Urothelium cell line (cell line): ENCODE measurements at places on chromosomes 1 and 21.

DNA sequence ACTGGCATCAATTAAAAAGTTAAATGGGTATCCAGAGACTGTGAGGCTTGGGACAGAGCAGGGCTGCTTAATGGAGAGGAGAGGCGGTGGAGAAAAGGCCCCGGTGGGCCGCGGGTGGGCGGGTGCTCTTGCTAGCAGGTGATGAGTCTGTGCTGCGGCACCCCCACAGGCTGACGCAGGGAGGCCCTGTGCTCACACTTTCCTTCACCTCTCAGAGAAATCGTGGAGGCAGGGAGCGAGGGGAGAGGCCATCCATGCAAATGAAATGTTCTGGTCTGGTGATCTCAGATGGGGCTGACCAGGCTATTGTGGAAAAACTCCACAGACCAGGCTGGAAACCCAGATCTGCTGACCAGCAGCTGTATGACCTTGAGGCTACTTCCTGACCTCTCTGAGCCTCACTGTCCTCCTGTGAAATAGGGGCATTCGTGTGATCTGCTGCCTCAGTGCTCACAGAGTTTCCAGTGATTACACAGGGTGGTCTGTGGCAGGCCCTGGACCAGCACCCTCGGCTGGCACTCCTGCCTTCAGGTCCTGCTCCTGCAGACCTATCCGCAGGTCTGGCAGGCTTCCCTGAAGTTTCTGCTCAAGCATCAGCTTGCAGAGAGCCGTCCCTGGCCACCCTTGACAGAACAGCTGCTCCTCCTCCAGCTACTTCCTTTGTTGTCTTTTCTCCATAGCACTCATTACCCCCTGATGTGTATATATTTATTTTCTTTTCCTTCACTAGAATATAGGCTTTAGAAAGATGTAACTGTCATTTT lies 89.2 kb downstream of the BEND5 start:
- DNase-seq: no peak

DNA sequence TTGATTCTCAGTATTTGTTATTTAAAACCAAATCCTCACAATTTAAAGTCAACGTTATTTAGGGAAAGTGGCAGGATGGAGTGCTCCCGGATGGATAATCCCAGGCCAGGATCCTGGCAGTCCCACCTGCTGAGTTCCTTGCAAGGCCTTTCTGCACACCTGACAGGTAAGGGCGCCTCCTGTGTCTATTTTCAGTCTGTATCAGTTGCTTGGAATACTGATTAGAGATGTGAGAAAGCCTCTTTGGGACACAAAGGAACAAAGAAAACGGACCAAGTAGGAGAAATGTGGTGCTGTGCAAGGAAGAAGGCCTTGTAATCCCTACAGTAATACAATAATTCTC lies 12.2 kb downstream of the STYXL2 start:
- no peak for DNase-seq

GRCh38 chr1:15680561-15681348 lies 3.4 kb upstream of the PLEKHM2 start:
- DNase-seq: no peak

- DNase-seq: no peak
These were observed 33.3 kb upstream of the PPM1J start for GRCh38 chr1:112748396-112748795.

DNA sequence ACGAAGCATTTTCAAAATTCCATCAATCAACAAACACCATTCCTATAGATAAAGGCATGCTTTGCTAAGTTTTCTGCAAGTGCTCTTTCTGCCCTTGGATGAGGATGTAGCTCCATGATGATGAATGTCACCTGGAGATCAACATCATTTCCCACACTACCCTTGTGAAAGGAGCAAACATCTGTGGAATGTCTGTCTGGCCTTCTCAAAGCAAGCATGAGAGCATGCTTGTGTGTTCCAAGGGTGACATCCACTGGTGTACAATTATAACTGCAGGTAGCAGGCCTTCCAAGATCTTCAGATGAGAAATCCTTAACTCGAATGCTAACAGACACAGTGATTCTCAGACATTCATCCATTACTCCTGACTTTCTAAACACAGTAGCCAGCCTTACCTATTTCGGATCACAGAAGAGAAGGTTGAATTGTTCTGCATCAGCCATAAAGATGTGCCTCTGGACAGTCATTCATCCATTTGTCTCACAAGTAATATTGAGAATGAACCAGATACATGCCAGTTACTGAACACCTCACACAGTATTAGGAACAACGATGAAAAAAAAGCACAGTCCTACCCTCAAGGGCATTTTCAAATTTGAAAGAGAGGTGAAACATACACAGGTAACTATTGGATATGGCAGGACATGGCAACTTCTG lies 162.4 kb downstream of the TPR start:
- peak; percentile 73 for DNase-seq

GRCh38 chr1:28159243-28159642 lies 17.2 kb downstream of the PTAFR start:
- no peak for DNase-seq

GRCh38 chr1:40140211-40140973 lies 20.8 kb upstream of the RLF start:
- DNase-seq: no peak

DNA sequence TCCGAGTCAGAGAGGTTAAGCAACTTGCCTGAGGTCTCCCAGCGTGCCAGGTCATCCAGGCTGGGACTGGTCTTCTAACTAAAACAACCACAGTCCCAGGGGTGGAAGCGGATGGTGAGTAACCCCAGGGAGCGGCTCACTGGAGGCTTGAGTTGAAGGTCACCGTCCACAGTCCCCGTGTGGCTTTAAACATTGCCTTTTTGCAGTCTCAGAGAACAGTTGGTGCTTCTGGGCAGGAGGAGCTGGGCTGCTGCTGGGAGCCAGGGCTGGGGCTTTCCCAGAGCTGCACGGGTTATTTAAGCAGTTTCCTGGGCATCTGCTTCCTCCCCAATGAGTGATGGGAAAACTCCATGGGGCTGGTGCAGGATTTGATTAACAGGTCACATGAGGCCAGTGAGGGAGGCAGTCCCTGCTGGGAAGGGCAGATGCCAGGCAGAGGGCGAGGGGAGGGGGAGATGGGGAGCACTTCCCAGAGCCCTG lies 12.3 kb downstream of the ARHGEF10L start:
- no peak for DNase-seq

- DNase-seq: no peak
These were observed 66.2 kb upstream of the PALMD start for GRCh38 chr1:99579691-99580172.

GRCh38 chr1:24386241-24386640 lies 27.3 kb downstream of the STPG1 start:
- DNase-seq: no peak

GRCh38 chr1:200931776-200932175 lies 37.1 kb downstream of the INAVA start:
- no peak for DNase-seq

- DNase-seq: no peak
These were observed 192.3 kb downstream of the AMY1C start for GRCh38 chr1:103942029-103942428.

DNA sequence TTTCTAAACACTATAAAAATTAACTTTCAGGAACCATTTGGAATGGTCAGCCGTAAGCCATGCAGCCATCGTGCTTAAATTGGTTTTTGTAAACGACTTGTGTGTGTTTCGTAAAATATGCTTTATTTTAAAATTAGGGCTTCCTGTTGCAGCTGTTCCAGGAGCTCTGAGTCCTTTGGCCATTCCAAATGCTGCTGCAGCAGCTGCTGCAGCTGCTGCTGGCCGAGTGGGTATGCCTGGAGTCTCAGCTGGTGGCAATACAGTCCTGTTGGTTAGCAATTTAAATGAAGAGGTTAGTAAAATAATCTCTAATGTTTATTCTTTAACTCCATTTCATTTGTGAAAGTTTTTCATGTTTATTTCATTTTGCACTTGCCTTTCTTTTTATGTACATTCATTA lies 83.1 kb downstream of the PTBP2 start:
- DNase-seq: no peak

- DNase-seq: peak; percentile 20
These were observed 26.9 kb upstream of the DDR2 start for GRCh38 chr1:162605225-162605927.

DNA sequence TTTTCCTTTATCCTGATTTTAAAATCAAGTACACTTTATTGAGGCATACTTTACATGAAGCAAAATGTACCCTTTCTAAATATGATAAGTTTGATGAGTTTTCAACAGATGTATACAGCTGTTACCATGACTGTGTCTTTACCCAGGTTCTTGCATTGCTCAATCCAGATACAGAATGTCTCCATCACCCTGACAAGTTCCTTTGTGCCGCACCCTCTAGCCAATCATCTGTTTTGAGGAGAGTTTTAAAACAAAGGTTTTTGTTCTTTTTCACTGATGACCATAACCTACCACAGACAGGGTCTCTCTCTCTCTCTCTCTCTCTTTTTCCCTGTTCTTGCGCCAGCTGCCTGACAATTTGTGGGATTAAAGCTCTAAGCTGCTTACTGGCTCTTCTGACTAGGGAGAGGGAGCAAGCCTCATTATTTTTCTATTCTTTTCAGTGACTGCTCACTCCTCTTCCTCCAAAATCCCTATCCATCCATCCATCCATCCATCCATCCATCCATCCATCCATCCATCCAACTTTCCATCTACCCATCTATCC lies 1.2 kb upstream of the KCNE1 start:
- DNase-seq: no peak

GRCh38 chr1:116033322-116033721 lies 57.0 kb downstream of the SLC22A15 start:
- DNase-seq: no peak

DNA sequence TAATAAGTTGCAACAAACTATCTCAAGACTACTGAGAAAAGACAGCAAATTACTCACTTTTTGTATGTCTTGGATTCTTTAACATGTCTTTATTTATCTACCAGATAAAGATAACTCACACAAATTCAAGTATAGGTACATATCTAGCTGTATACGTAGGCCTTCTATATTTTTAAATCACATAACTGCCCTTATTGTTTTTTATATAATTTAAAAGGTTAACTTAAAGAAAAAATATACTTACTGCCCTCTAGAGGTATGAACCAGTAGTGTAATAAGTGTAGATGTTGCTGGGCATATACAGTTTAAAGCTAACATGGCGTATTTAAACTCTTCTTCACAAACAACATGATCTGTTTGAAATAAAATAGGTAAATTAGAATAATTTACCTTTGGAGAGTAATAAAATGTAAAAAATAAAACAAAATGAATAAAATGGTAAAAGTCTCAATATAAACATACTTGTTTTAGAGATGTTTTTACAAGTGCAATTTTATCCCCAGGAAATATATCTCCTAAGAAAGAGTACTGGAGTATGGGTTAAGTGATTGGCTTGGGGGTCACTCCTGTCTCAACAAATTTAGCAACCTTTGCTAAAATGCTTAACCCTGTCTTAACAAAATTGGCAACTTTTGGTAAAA lies 235.2 kb downstream of the KCNT2 start:
- DNase-seq: peak; percentile 7

- no peak for DNase-seq
These were observed 21.1 kb downstream of the MAN1A2 start for GRCh38 chr1:117388328-117388727.

DNA sequence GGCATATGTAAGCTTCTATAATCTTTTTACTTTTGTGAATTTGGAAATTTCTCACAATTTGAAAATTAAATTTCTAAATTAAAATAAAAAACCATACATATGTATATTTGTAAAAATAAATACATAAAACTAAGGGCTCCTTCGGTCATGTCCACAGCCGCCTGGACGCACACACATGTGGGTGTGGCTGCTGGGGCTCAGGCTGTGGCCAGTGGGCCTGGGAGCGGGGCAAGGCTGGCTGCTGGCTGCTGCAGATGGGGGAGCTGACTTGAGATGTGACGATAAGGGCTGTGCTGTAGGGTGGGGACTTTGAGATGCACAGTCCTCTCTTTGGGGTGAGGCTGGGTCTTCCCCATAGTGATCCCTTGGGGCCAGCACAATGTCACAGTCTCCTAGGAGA lies 4.8 kb downstream of the RER1 start:
- DNase-seq: no peak

- no peak for DNase-seq
These were observed 2.5 kb downstream of the INKA2 start for GRCh38 chr1:111736548-111737215.
